ENCODE measurements at places on chromosomes 7 and 10. TPM values are rescaled to one million over a fixed set of nuclear protein-coding genes. Genes with fewer than 3 reads are reported as not detected.
A peak's percentile ranks its signal among the peaks of the same experiment; 100 is the strongest.

DNA sequence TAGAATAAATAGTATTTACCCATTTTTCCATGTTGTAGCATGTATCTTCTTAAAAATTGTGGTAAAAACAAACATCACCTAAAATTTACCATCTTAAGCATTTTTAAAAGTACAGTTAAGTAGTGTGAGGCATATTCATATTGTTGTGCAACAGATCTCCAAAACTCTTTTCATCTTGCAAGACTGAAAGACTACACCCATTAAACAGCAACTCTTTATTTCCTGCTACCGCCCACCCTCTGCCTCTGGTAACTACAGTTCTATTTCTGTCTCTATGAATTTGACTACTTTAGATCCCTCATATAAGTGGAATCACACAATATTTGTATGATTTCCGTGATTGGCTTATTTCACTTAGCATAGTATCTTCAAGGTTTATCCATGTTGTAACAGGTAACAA lies 40.0 kb upstream of the AGBL3 start:
- no peak for DNase-seq

- DNase-seq: no peak
Observed at GRCh38 chr7:76053461-76053860, 5.6 kb downstream of the MDH2 start.

DNA sequence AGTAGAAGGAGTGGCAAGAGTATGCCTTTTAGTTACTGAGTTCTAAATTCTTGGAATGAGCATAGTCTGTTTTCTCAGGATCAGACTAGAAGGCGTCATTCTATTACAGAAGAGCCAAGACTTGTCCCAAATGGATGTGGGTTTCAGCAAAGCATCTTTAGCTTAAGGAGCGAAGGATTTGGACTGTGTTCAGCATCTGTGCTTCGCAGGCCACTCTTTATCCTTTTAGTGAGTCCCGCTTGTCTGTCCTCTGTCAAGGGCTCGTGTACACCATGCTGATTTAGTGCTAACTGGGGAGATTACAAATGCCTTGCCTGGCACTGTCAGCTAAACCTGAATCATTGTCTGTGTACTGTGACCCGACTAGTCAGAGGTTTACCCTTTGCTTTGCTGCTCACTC lies 465.7 kb downstream of the AUTS2 start:
- peak; percentile 35 for DNase-seq

DNA sequence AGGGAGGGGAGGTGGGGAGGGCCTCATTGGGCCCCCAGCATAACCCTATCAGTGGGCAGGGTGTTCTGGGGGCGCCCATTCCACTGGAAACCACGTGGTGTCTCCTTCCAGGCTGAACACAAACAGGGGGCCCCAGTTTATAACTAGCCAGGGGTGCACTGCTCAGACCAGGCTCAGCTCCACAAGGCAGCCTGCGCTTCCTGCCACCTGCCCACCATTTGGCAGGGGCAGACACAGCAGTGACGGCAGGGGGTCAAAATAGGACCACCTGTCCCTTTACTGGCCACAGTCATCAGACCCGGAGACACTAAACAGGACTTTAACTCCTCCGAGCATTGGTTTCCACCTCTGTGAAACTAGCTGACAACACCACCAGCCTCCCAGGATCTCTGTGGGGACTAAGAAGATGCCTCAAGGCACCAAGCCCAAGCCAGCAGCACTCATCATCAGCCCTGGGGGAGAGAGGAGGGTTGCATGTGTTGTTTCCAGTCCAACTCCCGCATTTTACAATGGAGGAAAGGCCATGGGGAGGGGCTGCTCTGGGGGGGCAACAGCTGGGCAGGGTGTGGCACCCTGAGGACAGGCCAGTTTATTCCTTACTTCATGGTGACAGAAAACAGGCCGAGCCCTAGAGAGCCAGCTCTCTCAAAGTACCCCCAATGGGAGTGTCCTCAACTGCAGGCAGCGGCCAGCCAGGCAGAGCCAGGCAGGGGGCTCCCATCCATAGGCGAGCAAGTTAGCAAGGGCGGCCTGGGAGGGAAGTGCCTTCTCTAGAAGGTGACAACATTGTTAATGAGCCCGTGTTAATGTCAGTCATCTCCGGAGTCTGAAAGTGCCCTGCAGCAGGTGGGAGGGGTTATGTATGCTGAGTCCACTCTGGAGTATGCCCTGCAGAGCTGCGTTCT lies 127.6 kb downstream of the TNS3 start:
- DNase-seq: no peak

DNA sequence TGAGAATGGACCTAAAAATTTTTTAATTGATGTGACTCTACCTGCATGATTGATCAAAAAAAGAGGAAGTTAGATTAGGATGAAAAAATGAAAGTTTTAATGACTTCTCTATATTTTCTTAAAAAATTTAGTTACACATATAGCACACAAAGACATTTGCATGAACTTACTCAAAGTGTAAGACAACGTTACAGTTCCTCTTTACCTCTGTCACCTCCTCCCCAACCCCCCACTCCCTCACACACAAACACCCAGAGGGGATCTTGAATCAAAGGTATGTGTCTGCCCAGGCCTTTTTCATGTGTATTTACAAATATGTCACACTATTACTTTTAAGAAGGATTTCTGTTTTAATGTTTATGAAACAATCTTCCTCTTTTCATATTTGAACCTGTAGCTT lies 20.6 kb upstream of the CDCA7L start:
- no peak for DNase-seq

GRCh38 chr10:71064413-71065118 lies 147.8 kb upstream of the UNC5B start:
- DNase-seq: peak; percentile 37

DNA sequence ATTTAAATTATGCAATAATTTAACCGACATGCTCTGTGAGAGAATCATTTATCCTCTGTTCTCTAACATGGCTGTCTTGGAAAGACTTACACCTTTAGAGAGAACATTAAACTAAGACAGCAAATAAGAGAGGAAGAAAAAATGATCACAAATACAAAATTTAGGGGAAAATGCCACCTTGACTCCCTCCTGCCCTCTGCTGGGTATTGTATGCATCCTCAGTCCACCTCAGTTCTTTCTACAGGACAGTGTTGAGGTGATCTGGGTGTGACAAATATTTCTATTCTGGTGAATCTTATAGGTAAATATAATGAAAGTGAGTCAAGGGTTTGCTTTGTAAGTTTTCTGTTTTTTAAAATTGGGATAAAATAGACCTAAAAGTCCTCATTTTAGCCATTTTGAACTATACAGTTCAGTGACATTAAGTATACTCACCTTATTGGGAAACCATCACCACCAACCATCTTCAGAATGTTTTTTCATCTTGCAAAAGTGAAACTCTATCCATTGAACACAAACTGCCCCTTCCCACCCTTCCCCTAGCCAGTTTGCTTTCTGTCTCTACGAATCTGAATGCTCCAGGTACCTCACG lies 61.5 kb upstream of the ELMO1 start:
- DNase-seq: no peak

GRCh38 chr10:93438613-93439253 lies 43.4 kb downstream of the MYOF start:
- no peak for DNase-seq

- no peak for DNase-seq
Observed at GRCh38 chr10:102682981-102683380, 31.2 kb downstream of the ARL3 start.

DNA sequence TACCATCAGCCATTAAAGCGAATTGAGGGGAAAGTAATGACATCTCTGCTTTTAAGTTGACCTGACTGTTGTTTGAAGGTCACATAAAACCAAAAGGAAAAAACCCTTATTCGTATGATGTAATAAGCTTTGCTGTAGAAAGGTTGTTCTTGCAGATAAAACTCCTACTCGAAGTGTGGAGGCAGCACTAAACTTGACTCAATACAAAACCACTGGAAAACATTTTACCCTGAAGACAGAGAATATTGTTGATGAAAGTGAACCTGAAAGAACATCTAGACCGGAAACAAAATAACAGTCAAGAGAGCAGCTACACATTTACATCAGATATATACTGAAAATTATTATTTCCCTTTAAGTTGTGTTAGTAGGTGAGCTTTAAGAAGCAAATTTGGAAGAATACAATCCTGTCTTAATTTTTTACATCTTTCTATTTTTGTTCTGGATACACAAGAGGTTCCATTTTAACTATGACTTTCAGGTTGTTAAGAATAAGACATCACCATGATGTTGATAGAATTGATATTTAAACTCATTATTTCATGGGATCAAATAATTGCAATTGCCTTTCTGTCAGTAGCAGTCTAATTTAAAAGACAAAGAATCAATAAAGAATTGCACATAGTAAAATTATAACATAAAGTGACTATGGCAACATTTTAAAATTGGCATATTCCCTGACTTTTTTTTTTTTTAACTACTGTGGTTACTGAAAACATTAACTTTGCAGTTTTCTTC lies 6.4 kb downstream of the ETV1 start:
- DNase-seq: no peak

DNA sequence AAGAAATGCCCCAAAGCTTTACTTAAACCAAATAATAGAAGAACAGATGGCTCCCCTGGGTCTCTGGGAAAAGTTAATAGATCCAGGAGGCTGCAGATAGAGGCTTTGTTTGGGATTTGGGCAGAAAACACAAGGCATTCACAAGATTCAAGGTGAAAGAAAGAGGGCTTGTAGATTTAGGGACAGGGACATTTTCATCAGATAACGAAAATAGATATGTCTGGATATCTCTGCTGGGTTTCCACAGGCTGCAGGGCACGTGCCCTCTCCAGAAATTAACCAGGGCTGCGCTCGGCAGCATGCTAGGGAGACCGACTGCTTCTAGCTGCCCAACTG lies 14.9 kb downstream of the CARD11 start:
- no peak for DNase-seq

- peak; percentile 74 for DNase-seq
Observed at GRCh38 chr7:31134246-31135188, 82.4 kb downstream of the ADCYAP1R1 start.

GRCh38 chr7:69859342-69859741 lies 261.1 kb downstream of the AUTS2 start:
- no peak for DNase-seq

DNA sequence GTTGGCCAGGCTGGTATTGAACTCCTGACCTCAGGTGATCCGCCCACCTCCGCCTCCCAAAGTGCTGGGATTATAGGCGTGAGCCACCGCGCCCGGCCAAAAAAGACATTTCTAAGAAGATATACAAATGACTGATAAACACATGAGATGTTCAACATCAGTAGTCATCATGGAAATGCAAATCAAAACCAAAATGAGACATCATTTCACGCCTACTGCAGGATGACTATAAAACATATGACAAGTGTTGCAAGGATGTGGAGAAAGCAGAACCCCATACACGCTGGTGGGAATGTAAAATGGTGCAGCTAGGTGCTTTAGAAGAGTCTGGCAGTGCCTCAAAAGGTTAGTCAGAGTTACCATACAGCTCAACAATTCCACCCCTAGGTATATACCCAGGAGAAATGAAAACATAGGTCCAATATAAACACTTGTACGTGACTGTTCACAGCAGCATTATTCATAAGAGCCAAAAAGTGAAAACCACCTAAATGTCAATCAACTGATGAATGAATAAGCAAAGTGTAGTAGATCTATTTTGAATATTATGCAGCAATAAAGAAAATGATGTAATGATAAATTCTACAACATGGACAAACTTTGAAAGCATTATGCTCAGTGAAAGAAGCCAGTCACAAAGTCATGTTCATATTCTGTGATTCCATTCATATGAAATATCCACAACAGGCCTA lies 24.5 kb downstream of the TMEM209 start:
- DNase-seq: no peak

DNA sequence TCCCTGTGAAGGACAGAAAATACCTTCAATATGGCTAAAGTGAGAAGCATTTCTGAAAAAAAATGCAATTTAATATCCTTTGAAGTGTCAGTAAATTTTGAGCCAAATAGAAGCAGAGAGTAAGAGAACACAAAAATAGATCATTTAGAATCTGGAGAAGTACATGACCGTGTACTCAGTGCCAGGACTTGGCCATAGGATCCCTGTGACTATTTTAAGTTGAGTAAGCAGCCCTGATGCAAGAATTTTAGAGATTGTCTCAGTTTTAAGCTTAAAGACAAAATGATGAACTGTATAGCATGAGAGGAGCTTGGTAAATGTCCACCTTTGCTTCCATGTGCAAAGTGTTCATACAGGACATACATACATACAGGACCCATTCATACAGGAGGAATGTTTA lies 2.5 kb downstream of the PTER start:
- no peak for DNase-seq

GRCh38 chr10:99621454-99622251 lies 1.4 kb upstream of the SLC25A28 start:
- DNase-seq: no peak

DNA sequence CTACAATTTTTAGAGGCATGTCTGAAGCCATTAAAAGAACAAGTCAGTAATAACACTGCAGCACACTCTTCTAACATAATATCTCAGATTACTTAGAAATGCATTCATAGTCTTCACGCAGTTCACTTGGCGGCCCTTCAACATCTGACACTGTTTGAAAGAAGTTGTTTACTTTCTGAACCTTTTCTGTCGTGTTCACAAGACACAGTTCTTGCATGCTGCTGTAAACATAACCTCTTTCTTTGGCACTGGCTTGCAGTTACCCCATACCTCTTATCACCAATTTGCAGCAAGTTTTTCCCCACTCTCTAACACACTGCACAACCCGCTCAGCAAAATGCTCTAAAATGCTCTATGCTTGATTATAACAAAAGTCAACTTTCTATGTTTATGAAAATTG lies 12.0 kb downstream of the PIP4K2A start:
- no peak for DNase-seq

GRCh38 chr7:30990673-30991170 lies 27.0 kb downstream of the GHRHR start:
- DNase-seq: no peak

DNA sequence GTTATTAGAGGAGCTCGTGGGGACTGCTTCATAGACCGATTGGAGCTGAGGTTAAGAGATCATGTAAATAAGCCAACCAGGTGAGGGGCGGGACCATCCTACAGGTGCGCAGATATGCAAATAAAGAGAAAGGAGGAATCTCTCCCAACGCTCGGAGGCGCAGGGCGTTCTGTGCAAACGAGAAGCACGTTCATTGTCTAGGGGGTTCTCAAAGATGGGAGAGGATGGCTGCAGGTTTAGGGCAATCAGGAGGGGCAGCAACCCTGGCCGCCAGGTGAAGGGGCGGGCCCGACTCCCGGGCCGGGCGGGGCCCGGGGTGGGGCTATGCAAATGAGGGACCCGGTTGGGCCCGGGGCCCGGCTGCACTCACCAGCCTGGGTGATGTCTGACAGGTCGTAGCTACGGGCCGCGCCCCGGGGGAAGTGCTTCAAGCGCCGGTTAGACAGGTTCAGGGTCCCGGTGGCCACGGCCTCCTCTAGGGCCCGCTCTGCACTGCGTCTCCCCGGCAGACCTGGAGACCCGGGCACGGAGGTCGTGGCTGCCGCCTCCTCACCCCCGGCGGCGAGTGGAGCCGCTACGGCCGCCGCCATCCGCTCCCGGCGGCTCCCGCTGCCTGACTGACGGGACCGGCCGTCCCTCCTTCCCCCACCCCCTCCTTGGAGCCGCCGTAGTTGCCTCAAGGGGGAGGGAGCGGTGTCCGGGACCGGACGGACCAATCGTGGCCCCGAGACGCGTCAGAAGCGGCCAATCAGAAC lies at the start of gene LRCH4:
TSS of gene LRCH4 (minus strand) at position 619 of the 755 bp plus-strand sequence. CDS start at position 590, 29 bp downstream.
- DNase-seq: no peak

FAM25A gene
- total RNA-seq: not detected

TFEC gene
- total RNA-seq: 0.72 TPM

NPY4R gene
- total RNA-seq: not detected

MLLT10 gene
- total RNA-seq: 25.2 TPM

TMEM72 gene
- total RNA-seq: not detected

GLCCI1 gene
- 7.8 TPM for total RNA-seq

NPY gene
- total RNA-seq: not detected

C10orf67 gene
- total RNA-seq: 0.43 TPM

EN2 gene
- 0.06 TPM for total RNA-seq

ANXA8L1 gene
- 1.6 TPM for total RNA-seq

DYNC1I1 gene
- total RNA-seq: 46.8 TPM

FKBP9 gene
- 91.1 TPM for total RNA-seq

Data from heart left ventricle (tissue), 16 donors.